HuH-7 (cell line): ENCODE measurements at places on chromosomes 2 and 18.

DNA sequence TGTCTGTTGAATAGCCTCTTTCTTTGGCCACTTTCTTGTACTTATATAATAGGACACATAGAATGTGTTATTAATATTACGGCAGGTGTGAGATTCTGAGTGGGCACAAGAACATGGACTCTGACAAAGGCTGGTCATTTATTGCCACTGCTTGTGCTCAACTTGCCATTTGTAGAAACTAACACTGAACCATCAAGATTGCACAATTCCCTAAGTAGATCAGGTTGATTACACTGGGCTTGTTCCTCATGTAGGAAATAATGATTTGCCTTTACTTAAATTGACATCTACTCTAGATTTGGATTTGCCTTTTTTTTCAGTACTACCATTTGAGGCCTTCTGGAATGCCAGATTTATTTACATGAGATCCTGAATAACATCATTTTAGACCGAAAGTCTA lies 342.7 kb upstream of the CWC22 start:
- no peak for DNase-seq

DNA sequence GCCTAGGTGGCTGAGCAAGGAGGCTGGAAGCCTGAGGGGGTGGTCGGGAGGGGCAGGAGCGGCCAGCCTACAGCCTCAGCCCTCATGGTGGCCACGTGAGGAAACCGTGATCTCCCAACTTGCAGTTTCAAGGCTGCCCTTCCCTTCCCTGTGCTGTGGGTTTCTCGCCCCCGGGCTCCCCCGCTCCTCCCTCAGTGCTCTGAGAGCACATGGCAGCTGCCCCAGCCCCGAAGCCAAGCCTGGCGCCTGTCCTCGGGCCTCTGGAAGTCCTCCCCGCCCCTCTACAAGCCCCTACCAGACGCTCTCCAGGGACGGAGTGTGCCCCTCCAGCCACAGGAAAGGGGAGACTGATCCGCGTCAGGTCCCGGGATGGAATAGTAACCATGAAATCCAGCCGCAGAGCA lies 586 bp upstream of the ANKRD23 start:
- no peak for DNase-seq

- no peak for DNase-seq
These were observed 43.2 kb upstream of the SESTD1 start for GRCh38 chr2:179307616-179308371.

GRCh38 chr2:142165790-142166189 lies 35.0 kb upstream of the LRP1B start:
- DNase-seq, result peak; percentile 48

GRCh38 chr18:46418663-46419260 lies 238.3 kb downstream of the LOXHD1 start:
- no peak for DNase-seq

GRCh38 chr2:455015-455705 lies 167.3 kb upstream of the ALKAL2 start:
- no peak for DNase-seq

DNA sequence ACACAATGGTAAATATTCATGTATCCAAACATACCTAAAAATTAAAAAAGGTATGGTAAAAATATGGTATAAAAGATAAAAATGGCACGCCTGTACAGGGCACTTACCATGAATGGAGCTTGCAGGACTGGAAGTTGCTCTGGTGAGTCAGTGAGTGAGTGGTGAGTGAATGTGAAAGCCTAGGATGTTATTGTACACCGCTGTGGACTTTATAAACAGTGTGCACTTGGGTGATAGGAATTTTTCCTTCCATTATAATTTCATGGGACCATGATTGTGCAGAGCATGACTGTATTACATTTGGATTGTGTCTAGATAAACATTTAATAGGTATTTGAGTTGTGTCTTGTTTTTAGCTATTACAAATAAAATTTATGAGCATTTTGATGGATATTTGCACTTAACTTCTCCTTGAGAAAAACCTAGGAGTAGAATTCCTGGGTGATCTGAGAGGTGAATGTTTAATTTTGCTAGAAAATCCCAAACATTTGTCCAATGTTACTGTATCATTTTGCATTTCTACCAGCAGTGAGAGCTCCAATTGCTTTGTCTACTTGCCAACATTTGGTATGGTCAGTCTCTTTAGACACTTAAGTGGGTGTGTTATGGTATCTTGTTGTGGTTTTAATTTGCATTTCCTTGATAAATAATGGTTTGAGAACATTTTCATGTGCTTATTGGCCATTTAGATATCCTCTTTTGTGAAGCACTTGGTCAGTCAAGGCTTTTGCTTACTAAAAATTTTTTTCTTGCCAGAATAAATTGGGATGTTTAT lies 81.7 kb downstream of the BCL2L11 start:
- DNase-seq, result no peak

GRCh38 chr2:195613922-195614321 lies 43.1 kb upstream of the SLC39A10 start:
- DNase-seq, result no peak

DNA sequence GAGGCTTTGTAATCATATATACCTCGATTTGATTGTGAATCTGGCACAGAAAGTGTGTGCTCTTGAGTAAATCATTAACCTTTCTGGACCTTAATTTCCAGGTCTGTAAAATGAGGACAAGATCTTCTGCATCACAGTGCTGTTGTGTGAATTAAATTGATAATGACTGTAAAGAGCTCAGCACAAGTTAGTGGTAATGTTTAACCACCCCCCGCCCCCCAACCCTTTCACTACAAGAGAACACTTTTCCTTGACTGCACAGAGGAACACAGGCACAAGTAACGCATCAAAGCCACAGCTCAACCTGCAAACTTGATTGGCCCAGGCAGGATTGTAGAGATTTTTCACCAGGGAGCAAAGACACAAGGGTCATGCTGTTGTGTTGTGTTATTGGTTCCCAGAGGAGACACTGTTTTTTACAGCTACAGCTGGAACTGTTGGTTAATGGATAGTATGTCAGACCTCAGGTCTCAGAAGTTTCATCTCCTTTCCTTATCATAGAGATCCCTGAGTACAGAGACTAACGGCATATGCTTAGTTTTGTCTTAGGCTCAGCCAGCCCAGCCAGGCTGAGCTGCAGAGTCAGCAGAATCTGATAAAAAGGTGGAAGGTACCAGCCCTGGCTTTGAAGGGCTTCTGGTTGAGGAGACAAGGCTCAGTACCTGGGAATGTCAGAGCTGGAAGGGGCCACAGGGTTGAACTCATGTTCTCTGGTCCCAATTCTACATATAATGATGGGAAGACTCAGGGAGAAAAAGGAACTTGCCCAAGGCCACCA lies 10.6 kb downstream of the SETBP1 start:
- no peak for DNase-seq
